Femur (tissue), 1 donor: ENCODE measurements at places on chromosomes 11 and 22.

GRCh38 chr11:47325271-47326041, 27.0 kb downstream of the MYBPC3 start:
- DNase-seq, result no peak

DNA sequence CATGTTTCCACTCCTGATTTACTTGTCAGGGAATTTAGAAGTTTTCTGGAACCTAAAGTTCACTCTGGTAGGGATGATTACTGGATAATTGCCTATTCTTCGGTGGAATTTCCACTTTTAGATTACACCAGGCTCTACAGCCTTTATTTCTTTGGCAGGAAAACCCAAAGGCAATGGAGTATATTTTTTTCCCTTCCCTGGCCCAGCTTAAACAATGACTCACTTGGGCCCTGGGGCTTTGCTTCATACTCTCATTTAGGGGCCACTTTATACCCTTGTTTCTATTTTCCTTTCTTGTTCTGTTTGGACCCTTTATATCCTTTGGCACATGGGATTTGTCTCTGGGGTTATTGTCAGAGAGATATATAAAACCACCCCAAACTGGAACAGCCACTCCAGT, 114.7 kb downstream of the CSTPP1 start:
- DNase-seq, result peak; percentile 44

DNA sequence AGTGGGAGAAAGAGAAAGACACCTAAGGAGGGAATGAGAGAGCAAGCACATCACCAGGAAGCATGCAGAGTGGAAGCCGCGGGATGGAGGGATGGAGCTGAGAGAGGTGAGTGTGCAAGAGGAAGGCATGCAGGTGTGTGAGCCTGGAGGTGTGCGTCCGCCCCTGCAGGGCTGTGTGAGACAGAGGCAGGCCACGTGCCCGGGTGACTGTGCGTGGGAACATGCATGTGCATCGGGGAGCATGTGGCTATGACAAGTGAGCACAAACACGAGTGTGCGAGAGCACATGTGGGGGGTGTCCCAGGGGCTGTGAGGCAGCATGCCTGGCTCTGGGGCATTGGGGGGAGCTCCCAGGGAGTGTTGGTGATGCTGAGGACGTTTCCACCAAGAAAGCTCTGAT, 29.9 kb downstream of the PTPN5 start:
- DNase-seq, result no peak

GRCh38 chr11:43931717-43932039, 10.8 kb upstream of the C11orf96 start:
- no peak for DNase-seq

DNA sequence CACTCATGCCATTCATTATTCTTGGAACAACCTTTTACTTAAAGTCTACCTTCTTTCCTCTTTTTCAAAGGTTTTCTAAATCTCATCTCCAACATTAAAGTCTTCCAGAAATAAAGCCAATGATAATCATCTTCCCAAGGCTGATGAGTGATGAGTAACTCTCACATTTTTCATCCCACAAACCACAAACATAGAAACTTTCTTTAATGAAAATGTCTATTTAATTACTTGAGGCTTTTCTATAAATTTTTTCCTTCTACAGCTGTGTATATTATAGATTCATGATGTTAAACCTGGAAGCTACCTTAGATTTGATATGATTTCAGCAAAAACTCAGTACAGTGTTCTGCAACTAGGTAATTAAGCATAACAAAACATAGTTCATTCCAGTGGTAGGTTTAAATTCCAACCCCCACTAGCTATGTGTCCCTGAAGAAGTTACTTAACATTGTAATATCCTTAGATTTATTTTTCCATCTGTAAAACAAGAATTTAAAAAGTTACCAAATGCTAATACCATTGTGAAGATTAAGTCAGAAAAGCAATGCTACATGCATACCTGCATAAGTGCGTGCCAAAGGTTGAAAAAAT, 845.4 kb downstream of the KCNA4 start:
- DNase-seq, result no peak

DNA sequence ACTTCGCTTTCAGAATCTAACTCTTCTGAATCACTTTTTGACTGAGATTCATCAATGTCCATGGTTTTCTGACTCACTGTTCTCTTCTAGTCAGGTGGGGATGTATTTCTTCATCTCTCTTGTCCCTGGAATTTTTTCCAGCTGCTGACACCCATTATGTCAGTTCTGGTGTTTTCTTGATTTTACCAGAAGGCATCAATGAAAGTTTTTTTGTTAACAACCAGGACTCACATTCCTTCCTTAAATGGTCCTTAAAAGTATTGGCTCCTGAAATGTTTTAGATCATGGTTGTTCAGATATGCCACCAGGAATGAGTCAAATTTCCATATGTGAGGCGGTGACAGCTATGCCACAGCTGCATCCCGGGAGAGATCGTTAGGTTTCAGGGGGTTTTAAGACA, 12.9 kb downstream of the MICAL2 start:
- no peak for DNase-seq

- DNase-seq, result no peak
Observed at GRCh38 chr11:10288881-10289764, 4.9 kb downstream of the SBF2 start.

- no peak for DNase-seq
Observed at GRCh38 chr11:113549611-113550578, 74.7 kb upstream of the DRD2 start.
